ENCODE measurements at places on chromosomes 5 and 9.

DNA sequence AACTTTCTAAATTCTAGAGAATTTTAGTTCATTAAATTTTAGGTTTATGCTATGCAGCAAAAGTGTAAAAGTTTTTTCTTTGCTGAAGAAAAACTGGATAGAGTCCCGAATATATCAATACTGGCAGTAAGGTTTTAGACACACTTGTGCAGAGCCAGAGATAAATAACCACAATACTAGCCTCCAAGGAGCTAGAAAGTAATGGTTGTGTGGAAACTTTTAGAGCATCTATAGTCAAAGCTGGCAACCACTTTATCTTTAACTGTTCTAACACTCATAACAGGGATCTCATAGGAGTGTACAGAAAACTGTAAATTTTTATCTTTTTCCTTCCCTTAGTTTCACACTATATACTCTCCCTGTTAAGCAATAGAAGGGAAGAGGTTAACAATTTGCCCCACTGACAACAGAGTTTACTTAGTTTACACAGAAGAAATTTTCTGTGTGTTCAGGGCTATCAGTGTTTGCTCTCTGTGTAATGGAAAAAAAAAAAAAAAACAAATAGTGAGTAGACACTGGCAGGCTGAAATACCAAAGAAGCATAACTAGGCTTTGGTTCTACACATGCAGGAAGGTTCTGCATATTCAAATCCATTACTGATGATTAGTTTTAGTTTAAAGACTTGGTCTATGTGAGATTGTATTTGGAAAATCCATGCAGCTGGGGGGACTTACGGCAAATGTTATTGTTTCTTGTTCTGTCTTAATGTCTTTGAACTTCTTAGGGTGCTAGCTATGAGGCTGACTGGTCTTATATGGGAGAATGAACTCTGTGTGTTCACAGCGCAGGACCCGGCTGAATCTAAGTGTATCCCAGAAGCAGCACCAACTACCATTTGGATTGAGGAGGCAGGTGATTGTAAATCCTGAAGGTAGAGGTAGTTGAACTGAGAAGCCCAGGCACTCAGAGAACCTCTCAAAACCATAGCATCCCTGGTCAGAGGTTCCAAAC lies 187.6 kb downstream of the PCSK1 start:
- DNase-seq: no peak

- DNase-seq: no peak
These were observed 182.4 kb downstream of the ACTL7B start for GRCh38 chr9:108673386-108673785.

DNA sequence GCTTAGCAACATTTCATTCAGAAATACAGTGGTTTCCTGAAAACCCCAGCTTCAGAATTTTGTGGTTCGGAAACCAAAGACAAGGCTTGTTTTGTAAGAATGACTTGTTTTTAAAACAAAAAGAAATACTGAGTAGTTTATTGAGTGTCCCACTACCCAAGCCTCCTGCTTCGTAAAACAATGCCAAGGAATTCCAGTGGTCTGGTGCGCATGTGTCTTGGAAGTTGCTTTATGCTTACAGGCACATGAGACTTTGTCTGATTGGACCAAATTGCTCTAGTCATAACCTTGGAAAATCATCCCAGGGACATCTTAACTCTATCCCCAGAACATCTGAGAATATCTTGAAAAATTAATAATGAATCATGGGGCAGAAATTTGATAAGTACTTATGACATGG lies 77.1 kb upstream of the FST start:
- no peak for DNase-seq

DNA sequence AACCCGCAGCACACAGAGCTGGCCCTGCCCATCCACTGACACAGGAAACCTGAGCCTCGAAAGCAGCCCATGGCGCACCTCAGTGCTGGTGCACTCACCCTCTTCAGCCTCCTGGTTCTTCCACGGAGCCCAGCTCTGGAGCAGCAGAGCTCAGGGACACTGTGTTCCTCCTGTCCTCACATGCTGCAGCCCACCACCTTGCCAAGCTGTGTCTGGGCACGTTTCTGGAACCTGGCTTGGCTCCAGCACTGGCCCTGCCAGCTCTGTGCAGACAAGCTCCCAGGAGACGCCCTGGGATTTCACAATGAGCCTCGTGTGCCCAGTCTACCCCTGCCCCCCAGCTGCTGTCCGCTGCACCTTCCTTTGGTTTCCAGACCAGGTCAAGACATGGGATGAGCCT lies 119.5 kb downstream of the SYK start:
- no peak for DNase-seq

DNA sequence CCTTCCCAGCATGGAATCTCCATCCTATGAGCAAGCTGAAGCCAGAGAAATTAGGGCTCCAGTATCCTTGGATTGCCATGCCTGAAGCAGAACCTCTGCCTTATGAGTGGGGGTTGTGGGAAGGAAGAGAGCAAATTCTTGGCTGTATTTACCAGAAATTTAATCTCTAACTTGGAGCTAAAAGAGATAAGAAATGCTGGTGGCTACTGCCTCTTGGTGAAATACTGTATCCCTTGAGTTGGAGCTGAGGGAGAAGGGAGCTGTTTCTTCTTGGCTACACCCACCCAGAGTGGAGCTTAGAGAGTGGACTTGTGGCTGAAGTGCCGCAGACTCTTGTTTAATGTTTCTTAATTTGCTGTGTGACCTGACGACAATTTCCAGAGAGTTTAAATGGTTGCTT lies 447.3 kb downstream of the ARHGEF28 start:
- DNase-seq: no peak

DNA sequence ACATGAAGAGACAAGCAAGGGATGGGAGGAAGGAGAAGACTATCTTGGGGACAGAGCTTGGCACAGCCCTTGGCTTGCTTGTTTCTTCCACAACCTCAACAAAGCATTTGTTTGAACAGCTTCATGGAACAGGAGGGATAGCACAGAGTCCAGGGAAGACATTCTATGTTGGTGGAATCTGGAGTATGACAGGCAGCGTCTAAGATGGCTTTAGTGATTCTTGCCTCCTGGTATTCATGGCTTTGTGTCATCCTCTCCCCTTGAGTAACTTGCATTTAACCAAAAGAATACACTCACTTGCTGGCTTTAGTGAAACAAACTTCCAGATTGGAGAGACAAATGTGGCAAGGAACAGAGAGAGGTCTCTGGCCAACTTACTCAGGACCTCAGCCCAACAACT lies 30.8 kb upstream of the RECK start:
- DNase-seq: no peak

- no peak for DNase-seq
These were observed 27.1 kb upstream of the GOLPH3 start for GRCh38 chr5:32201122-32201753.

All from stimulated activated effector memory CD8-positive, alpha-beta T cell treated with anti-CD3 and anti-CD28 coated beads, Interleukin-12 subunit alpha, Interleukin-12 subunit beta, amount 100 ng/mL, for 72 hours (primary cell).